KG1 (cell line): ENCODE measurements at places on chromosomes 5 and 9.
A peak's percentile ranks its signal among the peaks of the same experiment; 100 is the strongest.

DNA sequence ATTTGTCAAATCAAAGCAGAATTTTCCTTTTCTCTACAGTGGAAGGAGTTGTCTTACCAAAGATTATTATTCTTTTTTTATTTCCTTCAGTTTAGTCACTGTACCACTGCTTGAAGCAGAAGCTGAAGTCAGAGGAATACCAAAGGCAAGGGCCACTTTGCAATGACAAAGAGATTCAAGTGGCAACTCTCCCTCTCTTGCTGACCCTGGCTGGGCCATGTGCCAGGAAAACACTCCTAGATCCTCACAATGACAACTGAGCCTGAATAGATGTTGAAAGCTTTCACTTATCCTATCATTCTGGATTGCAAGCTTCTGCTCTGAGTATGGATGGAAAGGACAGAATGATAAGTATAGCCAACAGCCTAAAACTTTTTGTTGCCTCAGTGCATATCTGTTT lies 618.3 kb downstream of the NR2F1-AS1 start:
- DNase-seq, result no peak

DNA sequence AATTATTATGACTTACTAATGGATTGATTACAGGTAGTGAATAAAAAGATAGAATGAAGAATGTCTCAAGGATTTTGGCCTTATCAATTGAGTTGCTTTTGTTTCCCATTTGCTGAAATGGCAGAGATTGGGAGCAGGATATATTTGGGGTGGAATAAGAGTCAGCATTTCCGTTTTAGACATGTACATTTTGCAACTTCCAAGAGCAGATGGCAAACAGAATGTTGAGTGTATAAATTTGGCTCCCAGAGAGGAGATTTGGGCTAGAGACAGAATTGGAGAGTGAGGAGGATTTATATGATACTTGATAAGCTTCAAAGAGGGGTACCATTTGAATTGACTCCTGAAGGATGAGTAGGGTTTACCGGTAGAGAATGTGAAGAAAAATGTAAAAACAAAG lies 437.9 kb upstream of the PAPPA start:
- no peak for DNase-seq

DNA sequence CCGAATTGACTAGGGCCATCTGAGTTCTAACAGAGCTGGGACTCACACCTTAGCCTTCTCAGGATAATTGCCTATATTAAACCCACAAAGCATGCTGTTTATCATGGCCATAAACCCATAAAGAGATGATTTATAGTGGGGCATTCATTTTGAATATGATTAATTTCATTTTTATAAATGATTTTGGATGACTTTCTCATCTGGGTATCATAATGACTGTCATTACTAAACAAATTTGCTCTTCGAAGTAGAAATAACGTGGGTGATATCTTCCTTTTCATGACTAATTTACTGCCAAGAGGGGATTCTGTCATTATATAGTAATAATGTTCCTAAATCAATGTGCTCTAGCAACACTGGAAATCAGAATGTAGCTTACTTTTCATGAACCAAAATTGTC lies 498.2 kb downstream of the CDH12 start:
- DNase-seq, result no peak

GRCh38 chr5:10639846-10640368 lies 76.0 kb downstream of the ANKRD33B start:
- DNase-seq, result no peak

GRCh38 chr9:136675477-136676296 lies 11.6 kb downstream of the AGPAT2 start:
- no peak for DNase-seq

GRCh38 chr5:74111764-74112163 lies 485.8 kb downstream of the ARHGEF28 start:
- DNase-seq, result no peak

DNA sequence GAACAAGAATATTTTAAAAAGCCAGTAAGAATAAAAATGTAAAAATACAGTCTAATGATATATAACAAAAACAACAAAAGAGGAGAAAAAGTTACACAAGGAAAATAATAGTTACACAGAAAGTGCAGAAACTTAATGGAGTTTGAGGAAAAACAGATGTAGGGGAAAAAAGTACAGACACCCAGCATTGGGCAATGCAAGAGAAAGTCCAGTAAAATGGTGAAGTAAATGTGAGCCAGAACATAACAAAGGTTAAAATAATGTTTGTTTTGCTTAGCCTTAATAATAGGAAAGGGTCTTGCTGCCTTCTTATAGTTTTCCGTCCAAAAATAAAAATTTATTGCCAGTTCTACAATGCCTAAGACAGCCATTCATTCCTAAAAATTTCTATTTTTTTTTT lies 364.2 kb downstream of the NNT start:
- no peak for DNase-seq

GRCh38 chr9:72362680-72363139 lies 2.3 kb downstream of the ZFAND5 start:
- no peak for DNase-seq

GRCh38 chr9:96868709-96869108 lies 14.4 kb upstream of the ZNF782 start:
- DNase-seq, result no peak

DNA sequence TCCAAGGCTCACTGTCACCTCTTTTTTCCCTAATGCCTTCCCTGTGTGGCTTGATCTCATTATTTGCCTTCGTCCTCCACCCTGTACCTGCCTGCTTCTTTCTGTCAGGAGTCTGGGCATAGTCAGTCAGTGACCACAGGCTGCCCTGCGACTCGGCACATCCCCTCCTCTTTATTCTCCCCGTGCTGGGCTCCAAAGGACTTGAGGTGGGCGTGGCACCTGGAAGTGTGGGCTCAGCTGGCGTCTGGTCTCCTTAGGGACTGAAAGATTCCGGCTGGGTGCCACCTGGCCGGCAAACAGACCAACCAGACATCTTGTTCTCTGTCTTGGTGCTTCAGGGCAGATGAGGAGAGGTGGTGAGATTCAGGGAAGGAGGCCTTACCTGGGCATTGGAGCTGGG lies 29.6 kb upstream of the PRDM12 start:
- DNase-seq, result no peak

GRCh38 chr9:95477441-95477840 lies 39.3 kb downstream of the PTCH1 start:
- no peak for DNase-seq

- no peak for DNase-seq
Measured at GRCh38 chr5:175837171-175837699, 34.1 kb upstream of the CPLX2 start.

- DNase-seq, result no peak
Measured at GRCh38 chr5:32984851-32985610, 273.9 kb downstream of the NPR3 start.

DNA sequence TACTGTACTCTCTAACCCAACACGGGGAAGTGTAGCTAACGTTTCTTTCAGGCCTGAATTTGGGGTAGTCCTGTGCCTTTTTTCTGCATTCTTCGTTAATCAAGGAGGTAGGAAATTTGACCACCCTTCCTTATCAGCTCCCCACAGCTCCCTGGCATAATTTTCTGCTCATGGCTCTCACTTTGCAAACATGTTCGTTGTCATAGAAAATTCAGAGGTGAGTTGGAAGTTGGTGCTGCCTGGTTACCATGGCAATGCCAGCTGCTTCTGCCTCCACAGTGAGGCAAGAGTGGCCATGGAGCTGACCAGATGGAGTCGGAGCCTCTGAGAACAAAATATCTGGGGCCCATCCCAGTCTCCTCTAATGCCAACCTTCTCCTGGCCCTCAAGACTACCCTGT lies 116.6 kb upstream of the BOD1 start:
- no peak for DNase-seq

DNA sequence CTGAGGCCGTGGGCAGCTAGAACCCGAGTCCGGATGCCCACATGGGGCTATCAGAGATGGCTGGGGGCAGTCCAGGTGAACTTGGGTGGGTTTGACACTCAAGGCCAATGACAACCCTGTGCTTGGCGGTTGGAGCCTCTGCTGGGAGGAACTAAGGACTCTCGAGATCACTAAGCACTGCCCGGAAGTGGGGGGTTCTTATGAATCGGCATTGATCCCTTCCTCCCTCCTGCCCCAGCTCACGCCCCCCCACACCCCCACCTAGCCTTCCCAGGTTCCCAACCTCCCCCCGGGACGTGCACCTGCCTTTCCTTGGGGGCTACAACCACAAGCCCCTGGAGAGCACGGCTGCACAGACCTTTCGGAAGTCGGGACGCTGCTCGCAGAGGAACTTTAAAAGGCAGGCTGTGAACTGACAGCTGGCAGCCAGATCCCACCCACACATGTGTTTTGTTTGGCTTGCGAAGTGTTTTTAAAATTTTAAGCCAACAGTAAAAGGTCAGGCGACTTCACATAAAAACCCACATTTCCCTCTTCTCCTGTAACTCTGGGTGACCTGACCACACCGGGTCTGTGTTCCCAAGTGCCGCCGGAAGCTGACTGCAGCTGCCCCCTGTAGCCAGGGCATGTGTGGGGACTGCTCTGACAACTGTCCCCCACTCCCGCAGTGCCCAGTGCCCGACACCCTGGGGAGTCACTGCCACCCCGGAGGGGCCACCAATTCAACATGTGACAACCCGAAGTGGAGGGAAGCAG lies 5.1 kb upstream of the RALGDS start:
- no peak for DNase-seq

GRCh38 chr5:57598756-57599155 lies 116.1 kb upstream of the ACTBL2 start:
- DNase-seq, result no peak

- DNase-seq, result no peak
Measured at GRCh38 chr5:7388553-7388952, 7.4 kb upstream of the ADCY2 start.

GRCh38 chr9:108615152-108615551 lies 240.6 kb downstream of the ACTL7B start:
- no peak for DNase-seq

DNA sequence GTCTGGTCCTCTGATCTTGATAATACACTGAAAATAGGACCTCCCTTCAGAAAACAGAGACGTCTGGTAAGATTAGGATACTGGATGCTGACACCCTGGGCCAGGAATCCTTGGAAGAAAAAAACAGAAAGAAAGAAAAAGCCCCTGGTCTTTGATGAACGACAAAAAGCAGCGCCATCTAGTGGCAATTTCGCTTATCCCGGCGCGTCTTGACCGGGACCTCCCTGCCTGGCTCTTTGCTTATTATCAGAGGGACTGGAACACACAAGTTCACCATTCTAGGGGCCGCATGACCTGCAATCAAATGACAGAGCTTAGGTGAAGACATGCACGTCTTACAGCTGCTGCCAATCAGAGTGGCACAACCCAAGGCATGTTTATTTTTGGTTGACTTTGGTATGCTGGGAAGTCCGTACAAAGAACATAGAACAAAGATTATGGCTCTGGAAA lies 114.9 kb upstream of the NFIB start:
- DNase-seq, result peak; percentile 1

DNA sequence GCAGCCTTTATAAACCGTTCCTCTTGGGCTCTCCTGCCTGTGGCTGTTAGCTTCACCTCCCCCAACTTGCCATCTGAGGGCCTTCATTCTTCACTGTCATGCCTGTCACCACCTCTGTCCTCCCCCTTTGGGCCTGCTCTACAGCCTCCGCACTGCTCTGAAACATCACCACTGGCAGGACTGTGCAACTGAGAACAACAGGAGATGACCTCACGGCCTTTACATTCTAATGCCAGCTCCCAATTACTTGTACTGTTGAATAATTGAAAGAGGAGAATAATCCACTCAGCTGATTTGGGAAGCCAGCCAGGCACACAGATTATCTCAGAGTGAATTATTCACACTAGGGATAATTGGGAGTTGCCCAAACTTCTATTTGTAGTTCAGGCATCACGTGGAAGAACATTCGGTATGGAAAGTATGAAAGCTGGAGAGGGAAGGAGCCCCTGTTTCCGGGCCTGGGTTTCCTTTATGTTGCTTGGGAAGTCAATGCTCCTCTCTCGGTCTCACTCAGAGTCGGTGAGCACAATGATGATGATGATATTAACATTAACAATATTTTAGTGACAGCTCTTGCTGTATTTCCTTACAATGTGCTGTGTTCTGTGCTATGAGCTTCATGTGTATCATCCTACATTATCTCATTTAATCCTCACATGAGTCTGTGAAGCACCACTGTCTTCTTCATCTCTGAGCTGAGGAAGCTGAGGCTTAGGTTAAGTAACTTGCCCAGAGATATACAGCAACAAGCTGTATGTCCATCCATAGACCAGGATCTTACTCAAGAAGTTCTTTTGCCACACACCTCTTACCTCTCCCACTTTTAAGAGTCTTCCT lies 99.3 kb upstream of the LRRTM2 start:
- no peak for DNase-seq

- DNase-seq, result no peak
Measured at GRCh38 chr5:174413567-174414314, 310.6 kb upstream of the MSX2 start.

- DNase-seq, result no peak
Measured at GRCh38 chr9:2216591-2216990, 201.4 kb downstream of the SMARCA2 start.

- DNase-seq, result no peak
Measured at GRCh38 chr5:150320044-150320613, 17.4 kb upstream of the ARSI start.

GRCh38 chr5:102531506-102531905 lies 32.7 kb upstream of the SLCO6A1 start:
- DNase-seq, result no peak

DNA sequence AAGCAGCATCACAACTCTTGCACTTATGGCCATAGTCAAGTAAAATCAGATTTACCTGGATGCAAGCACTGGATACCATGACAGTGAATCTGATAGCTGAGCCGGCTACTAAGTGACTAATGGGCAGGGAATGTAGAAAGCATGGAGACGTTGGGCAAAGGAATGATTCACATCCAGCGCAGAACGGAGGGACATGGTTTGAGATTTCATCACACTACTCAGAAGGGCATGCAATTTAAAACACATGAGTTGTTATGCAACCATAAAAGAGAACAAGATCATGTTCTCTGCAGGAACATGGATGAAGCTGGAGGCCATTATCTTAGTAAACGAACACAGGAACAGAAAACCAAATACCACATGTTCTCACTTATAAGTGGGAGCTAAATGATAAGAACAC lies 169.1 kb upstream of the PIK3R1 start:
- DNase-seq, result no peak

DNA sequence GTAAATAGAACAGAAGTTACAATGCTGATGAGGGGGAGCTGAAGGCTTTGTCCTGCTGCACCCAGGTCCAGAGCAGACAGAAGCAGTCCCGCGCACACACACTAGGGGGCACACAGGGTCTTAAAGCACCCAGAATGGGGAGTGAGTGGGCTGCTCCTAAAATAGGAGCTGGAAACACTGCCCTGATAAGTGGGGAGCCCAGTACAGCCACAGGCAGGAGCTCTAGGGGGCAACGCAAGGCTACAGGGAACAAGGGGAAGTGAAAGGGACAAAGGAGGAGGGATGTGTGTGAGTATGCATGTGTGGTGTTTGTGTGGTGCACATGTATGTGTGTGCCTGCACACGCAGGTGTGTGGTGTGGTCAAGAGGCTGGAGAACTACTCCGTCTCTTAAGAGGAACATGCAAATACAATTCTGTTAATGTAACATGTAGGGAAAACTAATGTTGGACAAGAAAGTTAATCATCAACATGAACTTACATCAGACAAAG lies 191.5 kb downstream of the ROR2 start:
- DNase-seq, result no peak

GRCh38 chr5:15791859-15792258 lies 291.9 kb downstream of the FBXL7 start:
- no peak for DNase-seq

GRCh38 chr9:112822618-112823017 lies 68.1 kb downstream of the SLC46A2 start:
- no peak for DNase-seq
